NCI-H2081 treated with DMSO at 0.1 percent for 48 hours (cell line): ENCODE measurements at places on chromosomes 7 and 10.

DNA sequence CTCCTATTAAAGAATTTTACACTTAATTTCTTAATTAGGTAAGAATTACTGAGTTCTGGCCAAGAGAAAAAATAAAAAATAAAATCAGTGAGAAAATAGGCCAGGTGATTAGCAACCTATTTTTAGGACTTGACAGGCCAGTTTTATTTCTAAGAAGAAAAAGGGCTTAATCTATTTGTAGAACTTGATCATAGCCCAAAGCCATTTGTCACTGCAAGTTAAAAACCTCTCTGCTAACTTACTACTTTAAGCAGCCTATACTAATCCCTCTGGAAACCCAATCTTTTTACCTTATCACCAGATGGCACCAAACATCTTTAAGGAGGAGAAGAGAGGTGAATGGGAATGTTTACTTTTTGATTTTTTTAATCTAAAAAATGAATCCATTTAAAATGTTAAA is 222.1 kb upstream of the RHOBTB1 start:
- no peak for DNase-seq

DNA sequence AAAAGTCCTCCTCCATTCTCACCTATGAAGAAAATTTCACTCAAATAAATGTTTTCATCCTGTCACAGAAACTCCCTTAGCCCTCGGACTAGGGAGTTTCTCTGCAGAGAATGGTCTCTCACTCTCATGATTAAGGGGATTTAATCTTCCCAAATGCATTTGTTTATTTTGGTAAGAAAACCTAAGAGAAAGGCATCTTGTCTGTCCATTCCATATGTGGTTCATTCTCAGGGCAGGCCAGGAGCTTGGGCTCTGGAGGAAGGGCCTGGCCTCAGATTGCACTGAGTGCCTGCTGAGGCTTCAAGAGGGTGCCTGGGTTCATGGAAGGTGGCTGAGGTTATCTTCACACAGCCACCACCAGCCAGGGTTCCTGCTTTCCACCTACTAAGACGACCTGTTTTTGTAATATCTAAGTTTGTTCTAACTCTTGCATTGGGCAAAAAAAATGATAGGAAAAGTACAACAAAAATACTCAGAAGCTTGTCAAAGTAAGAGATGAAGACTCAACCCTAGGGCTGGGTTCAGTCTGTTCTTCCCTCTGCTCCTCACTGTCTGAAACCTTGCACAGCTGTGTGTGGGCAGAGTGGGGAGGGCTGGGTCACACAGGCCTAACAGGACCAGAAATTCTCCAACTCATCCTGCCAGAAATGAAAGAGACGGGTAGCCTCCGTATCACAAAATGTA is 186.7 kb downstream of the CXCL12 start:
- DNase-seq = no peak

DNA sequence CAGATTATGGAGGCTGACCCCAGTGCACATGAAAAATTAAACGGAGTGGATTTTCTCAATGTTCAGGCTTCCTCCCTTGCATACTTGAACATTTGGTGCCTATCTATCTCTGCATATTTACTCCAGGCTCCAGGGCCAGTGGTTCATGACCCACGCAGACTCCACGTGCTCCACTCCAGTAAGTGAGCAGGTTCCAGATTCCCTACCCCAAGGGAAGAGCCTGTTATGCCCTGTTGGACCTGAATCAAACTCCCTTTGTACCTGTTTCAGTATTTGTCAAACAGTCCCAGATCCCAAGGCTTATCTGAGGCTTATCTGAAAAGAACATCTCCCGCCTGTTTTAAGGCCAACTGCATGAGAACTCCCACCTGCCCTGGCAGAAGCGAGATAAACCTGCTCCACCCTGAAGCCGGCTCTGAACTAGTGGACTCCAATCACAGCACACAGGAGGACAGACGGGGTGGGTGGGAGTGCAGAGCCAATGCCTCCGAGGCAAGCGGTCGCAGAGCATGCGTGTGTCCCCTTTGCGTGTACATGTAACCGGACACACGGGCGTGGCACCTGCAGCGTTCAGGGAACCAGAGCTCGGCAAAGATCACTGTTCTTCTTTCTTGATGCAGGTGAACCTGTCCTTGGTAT is 2.3 kb upstream of the FUOM start:
- DNase-seq = no peak

DNA sequence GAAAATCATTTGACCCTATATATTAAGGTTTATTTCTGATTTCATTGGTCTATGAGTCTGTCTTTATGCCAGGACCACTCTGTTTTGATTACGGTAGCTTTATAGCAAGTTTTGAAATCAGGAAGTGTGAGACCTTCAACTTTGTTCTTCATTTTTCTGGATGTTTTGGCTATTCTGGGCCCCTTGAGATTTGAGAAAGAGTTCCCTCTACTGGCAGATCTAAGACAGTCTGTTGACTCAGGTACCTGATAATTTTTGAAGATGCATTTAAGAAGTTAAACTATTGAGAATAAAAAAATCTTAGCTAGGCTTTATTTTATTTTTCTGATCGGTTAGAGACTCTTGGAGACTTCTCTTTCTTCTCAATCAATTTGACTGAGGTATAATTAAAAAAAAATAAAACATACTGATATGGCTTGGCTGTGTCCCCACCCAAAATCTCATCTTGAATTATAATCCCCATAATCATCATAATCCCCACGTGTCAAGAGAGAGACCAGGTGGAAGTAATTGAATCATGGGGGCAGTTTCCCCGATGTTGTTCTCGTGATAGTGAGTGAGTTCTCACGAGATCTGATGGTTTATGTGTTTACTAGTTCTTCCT is 209.2 kb downstream of the SNX10 start:
- DNase-seq = no peak

- no peak for DNase-seq
These were observed 55.3 kb downstream of the BRAF start for GRCh38 chr7:140869430-140869829.

- DNase-seq = no peak
These were observed 50.7 kb upstream of the ITGB8 start for GRCh38 chr7:20279979-20280378.

GRCh38 chr10:11341283-11341960 is 270.0 kb downstream of the USP6NL start:
- DNase-seq = no peak

DNA sequence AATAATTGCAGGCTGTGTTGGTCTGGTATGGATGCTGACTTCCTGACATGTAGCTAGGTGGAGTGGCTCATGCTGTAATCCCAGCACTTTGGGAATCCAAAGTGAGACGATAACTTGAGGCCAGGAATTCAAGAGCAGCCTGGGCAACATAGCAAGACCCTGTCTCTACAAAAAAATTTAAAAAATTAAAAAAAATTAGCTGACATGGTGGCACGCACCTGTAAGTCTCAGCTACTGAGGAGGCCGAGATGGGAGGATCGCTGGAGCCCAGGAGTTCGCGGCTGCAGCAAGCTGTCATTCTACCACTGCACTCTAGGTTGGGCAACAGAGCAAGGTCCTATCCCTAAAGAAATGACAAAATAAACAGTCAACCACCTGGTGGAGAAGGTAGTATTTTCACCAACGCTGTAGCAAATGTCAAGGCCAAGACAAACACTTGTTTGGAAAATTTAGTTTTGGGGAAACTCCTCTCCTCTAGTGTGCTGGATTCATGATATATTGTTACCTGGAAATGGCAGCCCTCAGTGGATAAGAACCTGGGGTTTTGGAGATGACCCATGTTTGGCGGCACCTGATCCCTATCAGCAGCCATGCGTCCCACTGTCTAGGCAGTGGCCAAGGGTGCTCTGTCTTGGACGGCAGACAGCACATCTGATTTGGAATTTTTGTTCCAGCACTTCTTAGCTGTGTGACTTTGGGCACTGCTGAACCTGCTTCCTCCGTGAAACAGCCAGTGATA is 29.5 kb downstream of the CUX1 start:
- DNase-seq = no peak

- no peak for DNase-seq
These were observed 202.8 kb upstream of the SMIM30 start for GRCh38 chr7:113321201-113321600.

GRCh38 chr7:139981511-139981895 is 81.2 kb downstream of the PARP12 start:
- DNase-seq = no peak

GRCh38 chr7:104357166-104357565 is 28.8 kb downstream of the LHFPL3 start:
- no peak for DNase-seq

DNA sequence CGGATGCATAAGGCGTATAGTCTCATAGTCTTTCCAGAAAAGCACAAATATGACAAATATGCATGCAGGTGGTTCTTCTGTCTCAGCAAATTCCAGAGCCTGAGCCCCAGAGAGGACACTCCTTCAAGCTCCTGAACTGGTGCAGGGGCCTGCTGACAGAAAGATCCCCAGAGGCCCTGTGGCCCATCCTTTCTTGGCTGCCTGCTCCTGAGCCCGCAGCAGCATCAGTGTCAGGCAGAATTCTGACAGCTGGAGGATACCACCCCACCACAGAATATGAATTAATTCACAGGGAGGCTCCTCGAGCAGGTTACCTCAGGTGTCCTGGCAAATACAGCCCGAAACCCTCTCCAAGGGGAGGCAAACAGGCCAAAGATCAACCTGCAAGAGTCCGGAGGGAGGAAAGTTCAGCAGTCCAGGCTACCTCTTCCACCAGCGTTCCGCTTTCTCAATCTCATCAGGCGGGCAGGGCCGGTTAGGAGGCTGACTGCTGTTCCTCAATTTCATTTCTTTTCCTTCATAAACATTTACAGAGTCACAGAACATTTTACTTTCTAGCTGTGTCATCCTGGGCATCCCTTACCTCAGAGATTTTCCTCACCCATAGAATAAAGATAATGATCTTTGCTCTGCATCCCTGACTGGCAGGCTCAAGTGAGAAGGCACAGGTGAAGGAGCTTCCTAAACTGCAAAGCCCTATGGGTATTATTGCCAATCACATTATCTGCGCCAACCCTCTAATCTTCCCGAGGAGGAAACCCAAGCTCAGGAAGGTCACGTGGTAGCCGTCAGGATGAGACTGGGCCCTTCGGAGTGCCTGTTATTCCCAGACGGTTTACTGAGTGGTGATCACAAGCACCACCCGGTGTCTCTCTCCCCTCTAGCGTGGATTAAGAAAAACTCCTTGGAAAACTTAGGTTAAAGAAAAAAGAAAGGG is 1.4 kb downstream of the DNAJB12 start:
- DNase-seq = no peak

DNA sequence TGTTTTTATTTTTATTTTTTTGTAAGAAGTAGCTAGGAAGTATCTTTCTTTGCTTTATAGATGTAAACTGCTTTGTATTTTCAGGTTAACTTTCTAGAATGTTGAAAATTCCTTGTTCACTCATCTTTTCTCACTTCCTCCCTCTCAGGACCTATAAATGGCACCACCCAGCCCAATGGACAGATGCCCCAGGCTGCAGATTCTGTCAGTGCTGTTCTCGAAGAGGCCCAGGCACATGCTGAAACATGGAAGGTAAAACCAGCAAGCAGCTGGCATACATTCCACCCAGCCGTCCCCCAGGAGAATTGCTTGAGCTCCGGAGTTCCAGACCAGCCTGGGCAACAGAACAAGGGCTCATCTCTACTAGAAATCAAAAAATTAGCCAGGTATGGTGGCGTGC is 47.1 kb upstream of the PDSS1 start:
- DNase-seq = no peak

- no peak for DNase-seq
These were observed 266.8 kb downstream of the INHBA start for GRCh38 chr7:41436139-41436538.

DNA sequence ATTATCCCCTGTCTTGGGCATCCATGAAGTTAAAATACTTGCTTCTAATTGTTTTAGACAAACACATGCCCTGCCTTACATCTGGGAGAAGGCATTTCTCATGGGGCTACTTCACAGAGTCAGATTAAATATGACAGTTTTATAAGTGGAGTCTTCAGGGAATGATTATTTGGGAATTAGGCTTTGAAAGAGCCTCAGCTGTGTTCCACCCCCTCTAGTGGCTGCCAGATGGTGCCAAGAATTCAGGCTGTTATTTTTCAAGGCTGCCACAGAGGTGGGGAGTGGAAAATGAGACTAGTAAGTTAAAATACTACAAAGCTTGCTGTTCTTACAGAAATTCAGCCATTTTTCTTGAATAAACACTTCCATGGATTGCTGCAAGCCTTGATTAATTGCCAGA is 45.8 kb upstream of the DNAH11 start:
- no peak for DNase-seq
